ENCODE measurements at places on chromosomes 2 and 18.
A peak's percentile ranks its signal among the peaks of the same experiment; 100 is the strongest.

GRCh38 chr2:196445991-196446390, 193.5 kb upstream of the CCDC150 start:
- DNase-seq: no peak

DNA sequence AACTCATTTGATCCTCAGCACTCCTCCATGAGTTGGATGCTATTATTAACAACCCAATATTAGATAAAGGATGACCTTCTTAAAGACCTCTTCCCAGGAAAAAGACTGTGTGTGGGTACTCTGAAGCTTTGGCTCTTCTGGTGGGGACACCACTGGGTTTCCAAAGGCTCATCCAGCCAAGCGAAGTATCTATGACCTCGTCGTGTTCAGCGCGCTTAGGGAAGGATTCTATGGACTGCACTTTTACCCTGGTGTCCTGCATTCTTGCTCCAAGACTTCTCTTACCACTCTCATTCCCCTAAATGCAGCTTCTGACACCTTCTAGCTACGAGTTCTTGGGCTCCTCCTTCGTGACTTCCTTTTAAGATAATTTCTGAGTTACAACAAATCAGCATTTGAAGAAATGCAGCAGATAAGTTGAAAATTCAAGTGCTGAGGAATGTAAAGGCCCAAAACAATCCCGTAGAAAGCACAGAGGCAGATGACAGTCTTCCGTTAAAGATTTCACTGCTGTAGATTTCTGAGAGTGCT, 673 bp upstream of the HNMT start:
- DNase-seq: no peak

DNA sequence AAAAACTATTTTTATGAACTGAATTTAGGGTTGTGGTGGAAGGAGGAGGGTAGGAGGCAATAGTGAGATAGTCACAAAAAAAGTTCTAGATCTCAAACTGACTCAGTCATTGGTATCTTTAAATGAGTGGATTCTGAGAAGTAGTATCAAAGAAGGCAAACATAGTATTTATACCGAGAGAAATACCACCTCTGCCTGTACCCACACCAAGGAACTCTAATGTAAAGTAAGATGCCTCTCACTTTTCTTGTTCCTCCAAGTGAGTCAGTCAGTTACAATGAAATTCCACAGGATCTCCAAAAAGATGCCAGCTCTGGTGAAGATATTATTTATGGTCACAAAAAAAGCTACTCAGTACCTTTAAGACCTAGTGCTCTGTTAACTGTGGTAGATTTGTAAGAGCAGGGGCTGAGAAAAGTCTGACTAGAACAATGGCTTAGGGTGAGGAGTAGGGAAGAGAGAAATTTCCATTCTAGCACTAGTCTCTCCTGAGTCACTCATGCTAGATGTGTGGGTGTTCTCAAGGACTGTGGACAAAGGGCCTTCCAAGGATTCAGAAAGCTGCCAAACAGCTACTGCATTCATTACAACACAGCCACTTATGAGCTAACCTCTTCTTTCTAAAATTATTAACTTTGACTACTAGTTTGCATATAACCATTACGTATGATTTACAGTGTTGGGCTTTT, 36.3 kb downstream of the YWHAQ start:
- DNase-seq: no peak

- no peak for DNase-seq
Measured at GRCh38 chr2:134576478-134576877, 142.3 kb downstream of the TMEM163 start.

DNA sequence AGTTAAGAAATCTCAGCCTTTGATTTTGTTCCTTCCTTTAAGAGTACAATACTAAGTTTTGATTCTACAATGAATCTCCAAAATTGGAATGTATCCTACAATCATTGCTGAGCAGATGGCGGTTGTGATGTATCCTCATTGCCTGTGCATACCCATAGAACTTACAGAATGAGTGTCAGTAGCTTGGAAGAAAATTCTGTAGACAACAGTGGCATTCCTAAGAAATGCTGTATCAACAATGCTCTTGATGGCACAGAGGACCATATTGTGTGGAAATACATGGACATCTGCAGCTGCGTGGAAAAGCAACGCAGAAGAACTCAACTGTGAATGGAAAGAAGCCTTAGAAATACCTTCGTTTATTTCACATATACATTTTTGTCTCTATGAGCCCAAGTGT, 30.2 kb downstream of the GAREM1 start:
- no peak for DNase-seq

GRCh38 chr2:202541137-202541536, 93.6 kb upstream of the FAM117B start:
- DNase-seq: peak; percentile 0

DNA sequence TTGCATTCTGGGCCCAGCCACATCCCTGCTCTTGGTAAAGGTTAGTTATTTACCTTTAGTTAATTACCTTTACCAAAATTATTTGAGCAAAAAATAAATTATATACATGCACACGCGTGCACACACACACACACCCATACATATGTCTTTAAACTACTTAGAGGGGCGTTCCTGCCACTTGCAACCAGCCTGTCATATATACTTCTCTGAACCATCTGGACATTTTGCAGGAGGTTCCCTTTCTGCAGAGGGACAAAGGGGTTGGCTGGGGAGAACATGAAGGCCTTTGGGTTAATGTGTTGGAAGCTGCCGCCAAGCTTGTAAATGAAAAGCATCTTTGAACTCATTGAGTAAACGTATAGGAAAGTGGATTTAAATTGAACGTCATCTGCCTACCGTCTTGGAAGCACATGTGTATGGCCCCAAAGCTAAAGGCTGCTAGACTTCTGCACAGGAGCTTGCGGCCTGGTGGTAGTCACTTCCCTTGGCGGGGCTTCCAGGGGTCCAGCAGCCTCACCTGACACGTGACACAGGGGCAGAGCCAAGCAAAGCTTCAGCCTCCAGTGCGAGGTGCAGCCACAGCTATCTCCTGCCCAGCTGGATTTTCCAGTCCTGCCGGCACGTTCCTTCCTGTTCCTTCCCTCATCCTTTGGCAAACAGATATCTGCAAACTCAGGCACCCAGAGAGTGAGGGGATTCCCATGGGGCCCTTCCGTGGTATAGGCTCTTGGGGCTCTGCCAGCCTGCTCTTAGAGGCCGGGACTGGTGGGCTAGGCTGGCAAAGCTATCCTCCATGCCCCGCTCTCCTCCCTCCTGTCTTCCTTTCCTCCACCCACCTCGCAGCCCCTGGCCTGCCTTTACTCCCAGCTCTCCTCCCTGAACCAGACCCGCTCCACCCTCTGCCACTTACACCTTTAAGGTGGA, 46.1 kb downstream of the SERTAD2 start:
- no peak for DNase-seq

DNA sequence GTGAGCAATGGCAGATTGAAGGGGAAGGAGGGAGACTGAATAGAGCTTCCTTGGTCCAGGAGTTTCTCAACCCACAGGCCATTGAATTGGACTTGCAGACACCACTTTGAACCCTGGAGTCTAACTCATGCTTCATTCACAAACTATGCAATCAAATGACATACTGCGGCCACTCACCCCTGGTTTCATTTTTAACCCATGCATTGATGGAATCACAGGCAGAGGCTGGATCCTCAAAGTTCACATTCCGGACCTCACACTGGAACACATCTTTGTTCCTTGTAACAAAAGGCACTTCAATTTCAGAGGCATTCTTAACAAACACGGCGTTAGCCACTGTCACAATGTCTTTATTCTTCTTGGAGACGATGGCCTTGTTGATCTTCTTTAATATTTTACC, 40.7 kb downstream of the MRPL44 start:
- DNase-seq: no peak

- DNase-seq: no peak
Measured at GRCh38 chr2:216549926-216550690, 51.5 kb downstream of the RPL37A start.

DNA sequence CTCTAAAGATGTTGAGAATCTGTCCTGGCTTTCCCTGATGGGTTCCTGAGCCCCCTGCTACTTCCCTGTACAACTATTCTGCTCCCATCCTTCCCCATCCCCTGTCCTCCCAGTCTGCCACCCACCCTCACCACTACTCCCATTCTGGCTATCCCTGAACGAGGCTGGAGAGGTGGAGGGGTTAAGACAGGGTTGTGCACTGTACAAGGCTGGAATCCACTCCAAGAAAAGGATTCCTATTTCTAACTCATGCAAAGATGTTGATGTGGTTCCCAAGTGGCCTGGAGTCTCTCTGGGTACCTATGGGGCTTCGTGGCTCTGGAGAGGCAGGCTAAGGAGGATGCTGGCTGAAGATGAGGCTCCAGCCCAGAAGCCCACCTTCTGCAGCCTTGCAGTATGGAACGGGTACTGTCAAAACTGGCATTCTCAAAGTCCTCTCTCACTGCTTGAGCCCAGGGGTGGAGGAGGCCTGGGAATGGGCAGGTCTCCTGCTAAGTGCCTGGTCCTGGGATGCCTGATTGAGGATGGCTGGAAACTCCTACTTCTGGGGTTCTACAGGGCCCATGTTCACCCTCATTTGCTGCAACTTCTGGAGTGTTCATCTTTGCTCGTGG, 1.3 kb upstream of the FEV start:
- DNase-seq: no peak

DNA sequence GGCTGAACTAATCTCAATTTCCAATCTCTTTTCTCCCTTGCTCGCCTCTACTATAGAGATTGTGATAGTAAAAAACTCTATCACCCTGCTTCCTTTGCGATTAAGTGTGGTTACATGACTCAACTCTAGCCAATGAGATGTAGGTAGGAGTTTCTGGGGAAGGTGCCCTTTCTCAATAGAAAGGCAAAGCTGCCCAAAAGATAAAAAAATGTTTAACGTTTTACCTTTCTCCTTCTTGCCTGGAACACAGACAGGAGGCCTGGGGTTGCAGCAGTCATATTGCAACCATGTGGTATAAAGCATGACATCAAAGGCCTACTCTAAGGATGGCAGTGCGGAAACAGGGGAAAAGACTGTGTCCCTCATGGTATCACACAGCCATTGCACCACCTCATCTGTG, 31.5 kb downstream of the TMEM37 start:
- DNase-seq: no peak

GRCh38 chr18:52175406-52175805, 164.6 kb upstream of the DCC start:
- no peak for DNase-seq

DNA sequence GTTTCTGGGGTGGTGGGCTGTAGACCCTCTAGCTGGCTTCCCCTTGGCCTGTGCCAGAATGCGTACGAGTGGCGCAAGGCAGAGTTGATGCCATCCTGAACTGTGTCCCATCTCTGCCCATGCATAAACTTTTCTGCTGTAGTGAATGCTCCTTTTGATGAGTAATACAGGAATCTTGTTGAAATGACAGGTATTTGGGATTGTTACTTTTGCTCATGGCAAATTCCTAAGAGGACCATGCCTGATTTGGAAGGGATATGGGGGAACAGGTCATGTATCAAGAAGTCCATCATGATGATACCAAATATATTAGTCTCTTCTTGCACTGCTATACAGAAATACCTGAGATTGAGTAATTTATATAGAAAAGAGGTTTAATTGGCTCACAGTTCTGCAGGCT, 648.0 kb downstream of the SLC4A3 start:
- DNase-seq: no peak

DNA sequence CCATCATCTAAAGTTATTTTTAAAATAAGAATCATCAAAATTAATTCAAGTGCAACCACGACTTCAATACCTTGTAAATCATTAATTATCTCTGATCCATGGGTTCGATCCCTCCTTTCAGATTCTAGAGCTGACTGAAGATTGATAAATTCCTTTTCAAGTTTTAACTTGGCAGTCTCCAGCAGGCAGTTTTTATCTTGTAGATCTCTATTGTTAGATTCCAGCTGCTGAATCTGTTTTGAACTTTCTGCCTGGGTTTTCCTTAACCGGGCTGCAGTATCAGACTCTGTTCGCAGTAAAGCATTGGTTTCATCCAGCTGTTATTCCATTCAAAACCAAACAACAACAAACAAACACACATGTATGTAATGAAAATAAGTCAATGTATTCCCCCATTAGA, 59.5 kb downstream of the SLC66A3 start:
- DNase-seq: no peak

DNA sequence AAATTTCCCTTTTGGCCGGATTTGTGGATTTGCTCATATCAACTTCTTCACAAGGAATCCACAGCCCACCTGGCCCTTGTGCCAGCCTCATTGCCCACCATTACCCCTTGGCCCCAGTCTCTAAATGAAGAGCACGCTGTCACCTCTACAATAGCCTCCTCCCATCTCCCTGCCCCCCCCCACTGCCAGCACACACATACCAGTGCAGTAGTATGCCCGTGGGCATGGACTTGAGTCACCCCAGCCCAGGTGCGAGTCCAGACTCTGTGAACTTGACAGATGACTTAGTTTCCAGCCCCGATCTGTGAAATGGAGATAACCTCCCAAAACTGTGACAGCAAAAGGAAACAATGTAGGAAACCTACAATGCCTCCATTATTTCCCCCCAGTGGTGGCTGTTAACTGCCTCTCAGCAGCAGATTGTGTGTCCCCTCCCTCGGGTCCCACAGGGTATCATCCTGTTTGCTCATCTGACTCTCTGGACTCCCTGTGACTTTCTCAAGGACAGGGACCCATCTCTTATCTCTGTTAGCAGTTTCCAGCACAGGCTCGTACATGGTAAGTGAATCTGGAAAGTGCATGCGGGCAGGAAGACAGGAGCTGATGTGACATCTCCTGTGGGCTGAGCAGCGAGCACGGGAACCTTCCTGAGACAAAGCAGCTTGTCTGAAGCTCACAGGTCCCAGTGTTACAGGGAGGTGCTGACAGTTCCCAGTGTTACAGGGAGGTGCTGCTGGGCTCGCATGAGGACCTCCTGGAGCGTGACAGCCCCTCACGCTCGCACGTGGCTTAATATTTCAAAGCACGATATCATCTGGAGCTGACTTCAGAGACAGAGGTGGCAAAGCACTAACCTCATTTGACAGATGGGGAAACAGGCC, 4.2 kb upstream of the TMEM185B start:
- DNase-seq: no peak

DNA sequence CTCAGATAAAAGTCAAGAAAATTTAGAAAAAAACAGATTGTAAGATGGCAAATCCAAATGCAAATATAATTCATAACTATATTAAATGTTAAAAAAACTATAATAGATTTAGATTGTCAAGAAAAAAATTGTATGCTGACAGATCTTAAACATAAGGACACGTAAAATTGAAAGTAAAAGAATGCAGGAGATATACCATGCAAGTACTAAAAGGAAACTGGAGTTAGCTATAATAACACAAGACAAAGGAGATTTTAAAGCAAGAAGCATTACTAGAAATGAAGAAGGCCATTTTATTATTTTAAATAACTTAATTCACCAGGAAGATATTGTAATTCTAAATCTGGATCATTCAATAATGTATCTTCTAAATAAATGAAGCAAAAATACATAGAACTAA, 48.3 kb downstream of the TTC21B start:
- no peak for DNase-seq

- DNase-seq: no peak
Measured at GRCh38 chr2:9110893-9111569, 95.6 kb upstream of the ASAP2 start.

DNA sequence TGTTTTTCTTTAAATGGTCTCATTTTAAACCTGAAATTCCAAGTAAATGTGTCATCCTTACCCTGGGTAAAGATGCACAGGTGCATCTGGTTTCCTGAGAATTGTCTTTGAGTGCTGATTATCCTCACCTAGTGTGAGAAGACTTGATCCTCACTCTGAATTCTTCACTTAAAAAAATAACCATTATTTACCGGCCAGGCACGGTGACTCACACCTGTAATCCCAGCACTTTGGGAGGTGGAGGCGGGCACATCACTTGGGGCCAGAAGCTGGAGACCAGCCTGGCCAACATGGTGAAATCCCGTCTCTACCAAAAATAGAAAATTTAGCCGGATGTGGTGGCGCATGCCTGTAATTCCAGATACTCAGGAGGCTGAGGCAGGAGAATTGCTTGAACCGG, 9.9 kb upstream of the WNT6 start:
- no peak for DNase-seq

GRCh38 chr2:105924271-105924670, 179.6 kb downstream of the NCK2 start:
- DNase-seq: no peak
